ENCODE measurements at places on chromosomes 2 and 18.
A peak's percentile ranks its signal among the peaks of the same experiment; 100 is the strongest.

DNA sequence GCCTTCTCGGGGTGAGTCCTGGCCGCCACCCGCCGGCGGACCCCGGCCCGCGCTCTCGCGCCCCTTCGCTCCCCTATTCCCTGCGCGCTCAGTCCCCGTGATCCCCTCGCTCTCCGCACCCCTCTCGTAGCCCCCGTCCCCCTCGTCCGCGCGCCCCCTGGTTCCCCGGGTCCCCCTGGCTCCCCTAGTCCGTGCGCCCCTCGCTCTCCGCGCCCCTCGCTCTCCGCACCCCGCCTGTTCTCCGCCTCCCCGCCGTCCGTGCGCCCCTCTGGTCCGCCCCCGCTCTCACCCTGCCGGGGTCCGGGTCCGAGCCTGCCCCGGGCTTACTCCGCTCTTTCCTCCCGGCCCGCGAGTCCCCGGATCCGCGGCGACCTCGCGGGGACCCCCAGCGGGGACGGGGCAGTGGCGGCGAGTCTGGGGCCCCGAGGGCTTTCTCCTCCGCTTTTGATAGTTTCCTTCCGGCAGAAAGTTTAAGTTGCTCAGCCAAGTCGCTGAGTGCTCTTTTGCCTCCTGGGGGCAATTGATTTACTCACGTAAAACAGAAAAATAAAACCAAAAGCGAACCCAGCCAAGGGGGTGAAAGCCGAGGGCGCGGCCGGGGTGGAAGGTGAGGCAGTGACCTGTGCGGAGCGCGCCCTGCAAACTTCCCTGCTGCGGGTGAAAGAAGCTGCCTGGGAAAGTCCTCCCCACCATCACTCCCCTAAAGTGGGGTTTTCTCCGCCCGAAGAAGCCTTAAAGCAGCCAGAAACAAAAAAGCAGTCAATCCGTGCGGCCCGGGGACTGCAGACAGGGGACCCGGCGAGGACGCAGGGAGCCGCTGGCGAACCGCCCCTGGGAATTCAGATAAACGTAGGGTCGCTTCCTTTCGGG, 568 bp downstream of the RAB31 start:
- DNase-seq: peak; percentile 44

DNA sequence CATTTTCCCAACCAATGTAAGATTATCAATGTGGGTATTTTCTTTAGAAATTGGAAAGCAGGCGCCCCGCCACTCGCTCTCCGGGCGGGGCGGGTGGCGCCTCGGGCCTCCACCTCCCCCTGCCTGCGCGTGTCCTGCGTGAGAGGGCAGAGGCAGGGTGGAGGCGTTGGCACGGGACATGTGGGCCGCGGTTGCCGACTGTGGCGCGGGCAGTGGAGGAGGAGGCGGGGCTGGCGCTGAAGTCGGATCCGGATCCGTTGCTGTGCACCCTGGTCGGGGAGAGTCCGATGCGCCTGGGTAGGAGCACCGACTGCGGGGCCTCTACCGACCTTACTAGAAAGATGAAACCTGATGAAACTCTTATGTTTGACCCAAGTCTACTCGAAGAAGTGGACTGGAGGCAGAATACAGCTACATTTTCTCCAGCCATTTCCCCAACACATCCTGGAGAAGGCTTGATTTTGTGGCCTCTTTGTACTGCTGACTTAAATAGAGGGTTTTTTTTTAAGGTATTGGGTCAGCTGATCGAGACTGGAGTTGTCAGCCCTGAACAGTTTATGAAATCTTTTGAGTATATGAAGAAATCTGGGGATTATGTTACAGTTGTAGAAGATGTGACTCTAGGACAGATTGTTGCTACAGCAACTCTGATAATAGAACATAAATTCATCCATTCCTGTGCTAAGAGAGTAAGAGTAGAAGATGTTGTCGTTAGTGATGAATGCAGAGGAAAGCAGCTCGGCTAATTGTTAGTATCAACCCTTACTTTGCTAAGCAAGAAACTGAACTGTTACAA, 37.9 kb downstream of the PMS1 start:
- DNase-seq: peak; percentile 16

- no peak for DNase-seq
Measured at GRCh38 chr2:70675862-70676261, 92.1 kb downstream of the ADD2 start.

DNA sequence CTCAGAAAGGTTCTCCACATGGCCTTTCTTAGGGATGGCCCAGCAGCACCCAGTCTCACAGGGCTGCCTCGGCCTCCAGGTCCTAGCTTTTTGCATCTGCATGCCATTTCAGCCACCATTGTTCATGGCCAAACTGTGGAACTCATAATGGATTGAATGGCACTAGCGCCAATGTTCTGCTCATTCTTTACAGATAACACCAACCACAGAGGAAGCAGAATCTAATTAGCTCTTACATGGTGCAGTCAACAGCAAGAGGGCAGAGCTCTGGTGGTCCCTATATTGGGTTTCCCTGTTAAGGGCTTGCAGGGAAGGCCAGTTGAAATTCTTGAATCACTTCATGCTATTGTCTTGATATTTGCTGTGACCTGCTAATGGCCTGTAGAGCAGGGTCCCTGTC, 45.6 kb downstream of the ARL4C start:
- no peak for DNase-seq

DNA sequence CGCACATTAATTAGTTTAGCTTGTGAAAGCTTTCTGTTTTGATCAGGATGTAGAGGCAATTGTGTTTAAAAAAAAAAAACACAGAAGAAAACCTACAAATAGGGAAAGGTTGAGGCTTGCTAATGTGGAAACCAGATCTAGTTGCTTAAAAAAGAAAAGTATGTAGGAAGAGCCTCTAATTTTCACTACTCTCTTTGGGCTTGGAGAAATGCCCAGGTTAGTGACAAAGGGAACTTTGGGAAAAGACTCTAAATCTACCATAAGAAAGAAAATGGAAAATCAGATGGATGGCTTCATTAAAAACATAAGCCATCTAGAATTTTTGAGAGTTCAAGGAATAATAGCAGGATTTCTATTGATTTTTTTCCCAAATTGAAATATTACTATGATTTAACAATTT, 47.3 kb upstream of the SLC38A11 start:
- no peak for DNase-seq

DNA sequence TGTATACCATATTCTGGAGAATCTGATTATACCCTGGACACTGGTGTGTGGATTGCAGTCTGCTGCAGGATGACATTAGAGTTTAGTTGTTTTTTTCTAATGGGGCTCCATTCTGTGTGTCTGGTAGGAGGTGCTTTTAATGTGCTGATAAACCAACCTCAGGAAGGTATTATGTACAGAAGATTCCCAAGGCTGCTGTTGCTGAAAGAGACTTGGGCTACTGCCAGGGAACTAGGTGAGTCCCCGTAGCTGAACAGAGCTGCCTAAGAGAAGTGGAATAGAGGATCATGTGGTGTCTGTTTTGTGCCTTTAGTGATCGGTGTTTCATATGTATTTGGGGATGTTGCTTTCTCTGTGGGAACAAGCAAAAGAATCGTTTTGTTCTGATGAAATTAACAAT, 16.5 kb downstream of the SPATA3 start:
- DNase-seq: no peak

DNA sequence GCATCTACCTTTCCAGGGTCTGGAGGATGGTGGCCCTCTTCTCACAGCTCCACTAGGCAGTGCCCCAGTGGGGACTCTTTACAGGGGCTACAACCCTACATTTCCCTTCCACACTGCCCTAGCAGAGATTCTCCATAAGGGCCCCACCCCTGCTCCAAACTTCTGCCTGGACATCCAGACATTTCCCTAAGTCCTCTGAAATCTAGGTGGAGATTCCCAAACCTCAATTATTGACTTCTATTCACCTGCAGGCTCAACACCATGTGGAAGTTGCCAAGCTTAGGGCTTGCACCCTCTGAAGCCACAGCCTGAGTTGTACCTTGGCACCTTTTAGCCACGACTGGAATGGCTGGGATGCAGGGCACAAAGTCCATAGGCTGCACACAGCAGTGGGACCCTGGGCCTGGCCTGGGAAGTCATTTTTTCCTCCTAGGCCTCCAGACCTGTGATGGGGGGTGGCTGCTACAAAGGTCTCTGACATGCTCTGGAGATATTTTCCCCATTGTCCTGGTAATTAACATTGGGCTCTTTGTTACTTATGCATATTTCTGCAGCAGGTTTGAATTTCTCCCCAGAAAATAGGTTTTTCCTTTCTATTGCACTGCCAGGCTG, 53.7 kb upstream of the ST3GAL5 start:
- no peak for DNase-seq

DNA sequence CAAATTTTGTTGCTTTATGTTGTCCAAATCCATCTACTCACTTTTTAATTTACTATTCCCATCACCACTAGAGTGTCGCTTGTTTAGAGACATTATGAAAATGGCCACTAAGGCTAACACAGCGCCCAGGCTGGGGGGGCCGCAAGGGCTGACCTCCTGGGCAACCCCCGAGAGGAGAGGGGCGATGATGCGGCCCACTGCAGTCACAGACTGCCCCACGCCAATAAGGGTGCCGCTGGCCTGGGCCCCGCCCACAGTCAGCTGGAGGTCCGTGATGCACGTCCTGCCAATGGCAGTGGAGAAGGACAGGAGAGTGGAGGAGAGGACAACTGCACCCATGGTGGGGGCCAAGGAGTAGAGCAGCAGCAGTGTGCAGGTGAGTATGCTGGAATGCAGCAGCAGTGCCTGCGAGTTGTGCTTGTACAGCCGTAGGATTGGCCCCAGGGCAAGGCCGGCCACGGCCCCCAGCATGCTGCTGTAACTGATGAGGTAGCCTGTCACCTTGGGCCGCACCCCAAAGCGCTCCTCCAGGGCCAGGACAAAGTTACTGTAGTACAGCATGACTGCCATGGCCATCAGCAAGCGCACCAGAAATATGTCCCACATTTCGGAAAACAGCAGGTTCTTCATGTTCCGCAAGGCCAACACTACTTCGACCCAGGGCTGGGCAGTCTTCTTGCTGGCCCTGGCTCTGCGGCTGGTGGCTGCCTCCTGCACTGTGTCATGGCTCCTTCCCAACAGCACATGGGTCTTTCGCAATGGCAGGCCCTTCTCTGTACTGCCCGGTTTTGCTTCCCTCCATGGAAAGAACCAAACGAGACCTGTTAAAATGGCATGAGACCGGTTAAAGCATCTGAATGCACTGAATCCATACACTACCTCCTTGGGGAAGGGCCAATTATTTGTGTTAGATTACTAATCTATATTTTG, 43.2 kb upstream of the TMEM182 start:
- DNase-seq: no peak

Measured in inflammatory macrophage treated with lipopolysaccharide for 4 hours (primary cell).